ENCODE measurements at places on chromosomes 16 and 17.

- no peak for DNase-seq
These were observed 10.4 kb downstream of the CHD9NB start for GRCh38 chr16:53042235-53042701.

DNA sequence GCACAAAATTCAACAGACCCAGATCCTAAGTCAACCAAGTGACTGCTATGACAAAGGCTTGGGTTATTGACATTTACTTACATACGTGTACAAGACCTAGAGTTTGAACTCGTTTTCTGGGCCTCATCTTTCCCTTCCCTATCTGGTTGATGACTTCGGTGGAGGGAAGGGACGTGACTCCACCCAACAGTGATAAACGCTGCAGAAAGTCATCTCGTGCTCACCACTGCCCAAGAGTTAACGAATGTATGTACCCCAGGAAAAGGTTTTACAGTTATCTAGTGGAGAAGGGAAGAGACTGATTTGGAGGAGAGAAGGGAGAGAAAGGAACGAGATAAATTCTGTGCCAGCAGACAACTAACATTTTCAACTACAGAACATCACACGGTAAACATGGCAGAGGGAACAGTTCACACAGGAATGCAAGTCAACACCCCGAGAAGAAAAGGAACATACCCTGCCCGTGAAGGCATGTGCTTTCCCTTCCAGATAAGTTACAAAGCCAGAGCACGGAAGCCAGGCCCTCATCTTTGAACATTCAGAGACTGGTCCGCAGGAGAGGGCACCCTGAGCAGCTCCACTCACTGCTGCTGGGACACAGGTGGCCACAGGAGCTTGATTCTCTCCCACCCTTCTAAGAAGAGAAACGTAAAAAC, 13.9 kb upstream of the CYTH1 start:
- peak; percentile 49 for DNase-seq

- DNase-seq = peak; percentile 21
These were observed 140.3 kb downstream of the CCT6B start for GRCh38 chr17:34820922-34821321.

DNA sequence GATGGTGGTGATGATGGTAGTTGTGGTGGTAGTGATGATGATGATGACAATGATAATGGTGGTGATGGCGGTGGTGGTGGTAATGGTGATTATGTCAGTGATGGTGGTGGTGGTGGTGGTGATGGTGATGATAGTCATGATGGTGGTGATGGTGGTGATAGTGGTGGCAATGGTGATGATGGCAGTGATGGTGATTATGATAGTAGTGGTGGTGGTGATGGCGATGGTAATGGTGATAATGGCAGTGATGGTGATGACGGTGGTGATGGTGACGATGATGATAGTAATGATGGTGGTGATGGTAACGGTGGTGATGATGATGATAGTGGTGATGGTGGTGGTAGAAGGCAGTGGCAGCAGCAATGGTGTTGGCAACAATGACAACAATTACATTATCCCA, 55.3 kb downstream of the RBFOX3 start:
- DNase-seq = no peak

DNA sequence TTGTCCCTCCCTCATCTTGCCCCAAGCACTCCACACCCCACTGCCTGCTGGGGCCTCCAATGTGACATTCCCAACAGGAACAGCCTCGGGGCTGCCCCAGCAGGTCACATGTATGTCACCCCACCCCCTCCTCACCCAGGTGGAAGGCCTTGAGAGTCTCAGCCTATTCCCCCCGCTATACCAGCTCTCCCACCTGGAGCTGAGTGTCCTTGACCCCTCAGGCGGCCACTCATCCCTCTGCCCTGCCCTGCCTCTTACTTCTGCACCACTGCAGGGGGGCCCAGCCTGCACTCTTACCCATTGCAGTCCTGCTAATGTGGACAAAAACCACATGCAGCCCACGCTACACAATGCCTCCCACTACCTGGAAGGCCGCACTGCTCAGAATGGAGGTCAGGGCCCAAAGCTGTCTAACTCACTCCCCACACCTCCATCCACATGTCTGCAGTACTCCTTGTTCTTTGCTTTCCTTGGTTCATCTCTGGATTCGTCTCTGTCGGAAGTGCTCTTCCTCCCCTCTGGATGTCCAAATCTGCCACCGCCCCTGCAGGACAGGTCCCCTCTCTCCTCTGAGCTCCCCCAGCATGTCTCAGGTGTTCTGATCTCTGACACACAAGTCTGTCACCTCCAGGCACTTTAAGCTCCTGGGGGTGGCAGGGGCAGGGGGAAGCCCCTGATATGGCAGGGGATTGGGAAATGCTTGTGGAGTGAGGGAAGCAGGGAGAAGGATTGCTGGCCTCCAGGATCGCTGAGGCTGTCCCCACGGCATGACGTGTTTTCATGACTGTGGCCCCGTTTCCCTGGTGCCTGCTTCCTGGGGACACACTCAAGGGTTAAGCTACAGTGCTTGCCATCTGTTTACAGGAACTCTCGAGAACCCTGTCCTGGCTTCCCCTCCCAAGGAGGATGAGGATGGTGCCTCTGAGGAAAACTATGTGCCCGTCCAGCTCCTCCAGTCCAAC, 20.8 kb downstream of the TRPV2 start:
- no peak for DNase-seq

GRCh38 chr16:15961060-15961511, 11.7 kb downstream of the ABCC1 start:
- DNase-seq = peak; percentile 71

All from hematopoietic multipotent progenitor cell treated with erythropoietin and hydrocortisone succinate and interleukin-3 and kit ligand, for 4 days (in vitro differentiated cells).